ENCODE measurements at places on chromosomes 1 and 21.

DNA sequence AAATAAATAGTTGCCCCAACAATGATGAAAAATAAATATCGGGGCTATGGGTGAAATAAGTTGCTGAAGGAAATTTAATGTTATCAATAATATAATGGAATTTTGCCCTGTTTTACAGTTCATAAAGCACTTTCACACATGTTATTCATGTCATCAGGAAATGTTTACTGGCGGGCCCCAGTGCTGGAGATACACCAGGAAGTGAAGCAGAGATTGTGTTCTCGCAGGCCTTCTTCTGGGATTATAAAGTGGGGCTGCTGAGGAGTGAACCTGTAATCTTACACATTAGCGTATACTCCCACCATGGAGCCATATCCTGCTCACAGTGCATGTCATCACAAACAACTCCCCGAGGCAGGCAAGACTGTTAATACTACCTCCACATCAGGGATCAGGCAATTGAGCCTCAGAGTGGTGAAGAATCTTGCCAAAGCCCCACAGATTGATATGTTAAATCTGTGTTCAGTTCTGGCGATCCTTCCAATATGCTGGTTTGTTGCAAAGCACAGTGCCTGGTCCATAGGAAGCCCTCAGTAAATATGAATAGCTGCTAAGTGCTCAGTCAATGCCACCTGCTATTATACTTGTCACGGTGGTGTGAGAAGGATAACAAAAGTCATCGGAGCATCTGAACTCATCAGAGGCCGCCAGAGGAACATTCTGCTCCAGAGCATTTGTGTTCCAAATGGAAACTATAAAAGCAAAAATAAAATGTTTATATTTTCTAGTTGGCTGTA, 104.4 kb upstream of the UBE2U start:
- no peak for DNase-seq

DNA sequence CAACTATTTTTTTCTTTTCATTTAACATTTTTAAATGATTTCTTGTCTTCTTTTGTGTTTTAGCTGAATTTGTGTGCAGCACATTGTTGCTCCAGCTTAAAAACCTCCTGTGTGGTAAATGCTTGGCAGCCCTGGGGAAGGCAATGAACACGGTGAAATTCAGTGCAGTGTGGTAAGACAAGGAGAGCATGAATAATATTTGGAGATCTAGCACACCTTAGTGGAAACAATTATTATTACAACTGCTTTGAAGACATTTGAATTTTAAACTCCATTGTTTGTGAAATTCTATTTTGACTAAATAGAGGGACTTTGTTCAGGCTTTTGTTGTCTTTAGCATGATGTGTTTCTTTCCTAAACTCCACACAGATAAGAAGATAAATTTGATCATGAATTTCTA, 242.6 kb upstream of the CXADR start:
- no peak for DNase-seq

GRCh38 chr1:117112047-117112717, 9.4 kb downstream of the TRIM45 start:
- no peak for DNase-seq

DNA sequence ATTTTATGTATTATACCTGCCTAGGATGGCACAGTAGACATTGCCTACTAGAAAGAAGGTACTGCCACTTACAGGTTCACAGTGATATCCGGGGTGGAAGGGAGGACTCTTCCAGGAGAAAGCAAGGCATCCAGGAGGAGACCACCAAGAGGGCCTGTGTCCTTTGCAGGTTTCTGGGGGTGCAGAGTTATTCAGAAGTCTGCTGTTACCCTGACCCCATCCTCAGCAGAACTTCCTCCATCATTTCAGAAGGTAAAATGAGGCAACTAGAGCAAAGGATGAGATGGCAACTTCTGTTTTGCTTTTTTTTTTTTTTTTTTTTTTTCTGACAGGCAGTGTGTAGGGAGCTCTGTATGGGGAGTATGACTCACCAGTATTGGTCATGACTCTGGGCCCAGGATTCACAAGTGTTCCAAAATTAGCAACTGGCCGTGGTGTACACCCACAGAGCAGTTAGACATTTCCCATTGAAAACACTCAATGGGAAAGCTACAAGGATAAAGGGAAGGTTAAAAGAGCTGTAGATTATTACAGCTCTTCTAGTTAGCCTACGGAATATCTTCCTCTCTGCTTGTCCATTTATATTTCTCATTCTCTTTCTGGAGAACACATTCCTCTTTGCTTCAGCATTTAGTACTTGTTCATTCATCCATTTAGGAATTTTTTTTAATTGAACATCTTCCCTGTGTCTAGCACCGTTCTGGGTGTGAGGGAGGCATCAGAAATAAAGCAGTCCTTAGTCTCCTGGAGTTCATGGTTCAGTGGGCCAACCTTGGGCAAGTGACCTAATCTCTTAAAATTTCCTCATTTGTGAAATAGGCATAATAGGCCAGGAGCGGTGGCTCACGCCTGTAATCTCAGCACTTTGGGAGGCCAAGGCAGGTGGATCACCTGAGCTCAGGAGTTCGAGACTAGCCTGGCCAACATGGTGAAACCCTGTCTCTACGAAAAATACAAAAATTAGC, 50.5 kb upstream of the PPP2R5A start:
- no peak for DNase-seq

GRCh38 chr21:37073417-37074196, 553 bp downstream of the TTC3 start:
- peak; percentile 47 for DNase-seq

DNA sequence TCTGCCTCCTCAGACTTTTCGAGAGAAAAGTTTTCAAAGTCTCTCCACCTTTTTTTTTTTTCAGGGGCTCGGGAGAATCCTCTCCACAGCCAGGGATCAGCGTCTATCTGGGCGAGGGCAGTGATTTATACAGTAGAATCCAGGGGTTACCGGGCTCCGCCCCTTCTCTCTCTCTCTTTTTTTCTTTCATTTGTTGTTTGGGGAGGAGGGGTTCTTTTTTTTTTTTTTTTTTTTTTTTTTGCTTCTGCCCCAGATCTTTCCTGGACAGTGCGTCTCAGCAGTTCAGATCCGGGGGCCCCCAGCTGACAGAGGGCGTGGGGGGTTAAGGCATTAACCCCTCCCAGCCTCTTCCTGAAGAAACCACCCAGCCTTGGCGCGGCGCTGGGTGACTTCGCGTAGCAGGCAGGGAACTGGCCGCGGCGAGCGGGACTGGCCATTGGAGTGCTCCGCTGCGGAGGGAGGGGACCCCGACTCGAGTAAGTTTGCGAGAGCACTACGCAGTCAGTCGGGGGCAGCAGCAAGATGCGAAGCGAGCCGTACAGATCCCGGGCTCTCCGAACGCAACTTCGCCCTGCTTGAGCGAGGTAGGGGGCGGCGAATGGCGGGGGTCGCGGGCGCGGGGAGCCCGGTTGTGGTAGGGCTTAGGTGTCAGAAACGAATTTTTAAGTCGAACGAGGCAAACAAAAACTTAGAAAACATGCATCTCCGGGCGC, at the start of gene S1PR1:
Gene S1PR1 (plus strand): TSS at position 504 of the 713 bp plus-strand sequence. CDS start 1,966 bp downstream, outside the sequence.
- DNase-seq, result peak; percentile 38

- no peak for DNase-seq
These were observed 44.4 kb downstream of the RWDD3 start for GRCh38 chr1:95278173-95279006.

- DNase-seq, result no peak
These were observed 805 bp downstream of the ATG4C start for GRCh38 chr1:62784509-62785365.

DNA sequence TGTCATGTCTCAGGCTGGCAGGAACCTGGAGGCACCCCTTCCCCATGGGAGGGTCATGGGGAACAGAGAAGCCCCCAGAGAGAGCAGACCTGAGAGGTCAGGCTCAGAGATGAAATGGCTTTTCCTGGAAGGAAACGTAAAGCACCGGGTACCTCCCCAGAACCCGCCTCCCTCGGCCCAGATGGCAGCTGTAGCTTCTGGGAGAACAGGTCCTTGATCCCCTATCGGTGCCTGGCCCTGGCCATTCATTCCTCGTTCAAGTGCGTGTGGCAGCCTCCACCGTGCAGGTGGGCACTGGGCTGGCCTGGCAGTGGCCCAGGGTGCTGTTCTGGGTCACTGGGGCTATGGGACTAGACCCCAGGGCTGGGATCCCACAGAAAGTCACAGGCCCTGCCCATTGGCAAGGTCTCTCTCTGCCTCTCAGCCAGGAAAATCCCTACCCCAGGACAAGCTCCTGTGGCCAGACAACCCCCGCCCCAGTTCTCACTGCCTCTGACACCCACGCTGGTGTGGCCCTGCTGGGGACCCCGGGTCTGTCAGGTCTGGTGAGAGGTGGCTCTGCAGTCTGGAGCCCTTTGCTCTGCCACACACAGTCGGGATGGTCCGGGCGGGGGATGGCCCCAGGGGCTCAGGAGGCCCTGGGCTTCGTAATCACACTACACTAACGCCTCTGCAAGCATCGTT, 183.2 kb upstream of the VAMP3 start:
- no peak for DNase-seq

GRCh38 chr1:46005594-46005993, 126.8 kb downstream of the PIK3R3 start:
- no peak for DNase-seq

- DNase-seq, result no peak
These were observed 69.8 kb upstream of the DNAH14 start for GRCh38 chr1:224859651-224860050.

DNA sequence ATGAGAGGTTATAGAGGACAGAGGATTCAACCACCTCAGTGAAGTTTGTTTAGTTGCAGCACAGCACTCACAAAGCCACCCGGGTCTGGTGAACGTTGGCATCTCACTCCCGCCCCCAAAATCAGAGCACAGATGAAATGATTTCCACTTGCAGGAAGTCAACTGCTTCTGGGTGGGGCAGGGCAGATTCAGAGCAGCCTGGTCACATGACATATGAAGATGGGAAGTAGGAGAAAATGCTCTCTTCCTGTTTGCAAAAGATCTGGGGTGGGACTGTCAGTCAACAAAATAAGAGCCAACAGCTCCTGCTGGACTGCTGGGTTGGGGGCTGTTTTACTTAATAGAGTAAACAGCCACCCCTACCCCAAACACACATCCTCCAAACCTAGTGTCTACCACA, 43.2 kb downstream of the LRRC71 start:
- peak; percentile 57 for DNase-seq

- peak; percentile 70 for DNase-seq
These were observed 63.9 kb upstream of the CYP2J2 start for GRCh38 chr1:59990470-59990869.

- no peak for DNase-seq
These were observed 52.0 kb downstream of the FOXJ3 start for GRCh38 chr1:42282867-42283583.

DNA sequence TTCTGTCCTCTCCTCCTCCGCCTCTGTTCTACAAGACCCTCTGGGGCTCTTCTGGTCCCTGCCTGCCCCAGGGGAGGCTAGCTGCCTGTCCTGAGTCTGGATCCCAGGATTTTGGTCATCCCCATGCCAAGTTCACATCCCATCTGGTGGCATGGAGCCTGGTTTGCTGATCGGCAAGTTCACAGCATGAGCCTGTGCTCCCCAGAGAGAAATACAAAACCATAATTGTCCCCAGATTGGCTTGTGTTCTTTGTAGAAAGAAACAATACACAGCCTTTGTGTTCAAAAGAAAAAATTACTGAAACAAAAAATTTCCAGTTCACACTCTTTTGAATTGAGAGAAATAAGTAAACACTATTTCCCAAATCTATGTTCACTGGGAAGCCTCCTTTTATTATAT, 149.4 kb upstream of the ZC3H12A start:
- no peak for DNase-seq

DNA sequence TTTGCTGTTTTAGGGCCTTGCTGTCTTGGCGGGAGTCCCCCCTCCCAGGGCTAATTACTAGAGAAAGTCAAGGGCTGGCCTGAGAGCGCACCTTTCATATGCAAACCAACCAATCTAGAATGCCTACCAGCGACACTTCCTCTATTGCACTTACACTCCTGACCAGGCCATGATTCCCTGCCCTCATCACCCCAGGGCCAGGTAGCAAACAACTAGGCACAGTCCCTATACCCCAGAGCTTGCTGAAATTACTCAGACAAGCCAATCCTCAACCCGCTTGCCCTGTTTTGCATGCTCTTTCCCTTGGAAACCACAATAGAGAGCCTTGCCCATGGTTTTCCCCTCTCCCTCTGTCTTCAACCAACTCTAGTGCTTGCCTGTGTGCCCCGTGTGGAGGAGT, 70.3 kb downstream of the URB2 start:
- no peak for DNase-seq

GRCh38 chr1:29338908-29339575, 102.7 kb downstream of the PTPRU start:
- DNase-seq, result no peak

GRCh38 chr1:25932321-25932720, 26.1 kb upstream of the STMN1 start:
- DNase-seq, result no peak

- no peak for DNase-seq
These were observed 98.2 kb downstream of the PGBD5 start for GRCh38 chr1:230327892-230328284.

DNA sequence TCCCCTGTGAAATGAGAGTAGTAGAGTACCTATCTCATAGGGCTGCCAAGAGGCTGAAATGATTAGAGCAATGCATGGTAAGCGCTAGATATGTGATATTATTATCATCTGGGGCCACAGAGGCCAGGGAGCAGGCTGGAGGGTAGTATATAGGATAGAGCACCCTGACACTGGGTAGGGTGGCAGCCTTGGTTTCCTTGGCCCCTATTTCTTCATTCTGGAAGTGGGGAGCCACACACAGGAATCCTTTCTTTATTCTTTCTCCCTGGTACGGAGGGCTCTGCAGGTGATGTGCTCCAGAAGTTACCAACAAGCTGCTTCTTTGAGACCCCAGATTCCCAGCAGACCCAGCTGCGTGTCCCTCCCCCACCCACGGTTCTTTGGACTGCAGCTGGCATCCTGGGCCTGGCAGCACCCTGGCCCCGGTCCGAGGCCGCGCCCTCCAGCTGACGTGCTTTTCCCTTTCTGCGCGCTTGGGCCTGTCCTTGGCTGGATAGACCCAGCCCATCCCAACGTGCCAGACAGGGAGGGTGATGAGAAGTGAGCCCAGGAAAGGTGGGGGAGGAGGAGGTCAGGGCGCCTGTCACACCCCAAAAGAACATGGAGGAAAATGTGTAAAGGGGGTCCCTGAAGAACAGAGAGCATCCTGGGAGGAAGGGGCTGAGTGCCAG, 18.2 kb downstream of the INAVA start:
- no peak for DNase-seq

DNA sequence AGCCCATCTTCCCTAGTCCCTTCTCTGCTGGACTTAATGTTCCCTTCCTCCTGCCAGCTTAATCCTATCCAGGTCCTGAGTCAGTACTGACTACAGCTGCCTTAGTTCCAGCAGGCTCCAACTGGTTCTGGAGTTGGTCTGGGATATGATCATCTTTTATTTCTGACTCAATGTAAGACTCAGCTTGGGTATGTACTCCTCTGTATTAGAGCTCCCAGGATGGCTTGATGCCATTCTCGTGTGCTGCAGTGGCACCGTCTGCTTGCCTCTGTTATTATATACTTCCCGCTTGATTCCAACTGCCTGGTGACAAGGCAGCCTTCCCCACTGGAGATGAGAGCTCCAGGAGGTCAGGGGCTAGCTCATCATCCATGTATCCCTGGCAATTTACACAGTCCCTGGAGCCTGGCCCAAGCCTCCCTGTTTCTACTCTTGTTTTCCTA, 164.4 kb upstream of the DPT start:
- no peak for DNase-seq

- DNase-seq, result no peak
These were observed 177.1 kb upstream of the KIAA0040 start for GRCh38 chr1:175369696-175370095.

GRCh38 chr21:34202553-34203372, 129.4 kb downstream of the MRPS6 start:
- no peak for DNase-seq
